ENCODE measurements at places on chromosomes 3 and 15.

GRCh38 chr3:14680716-14681115, 5.8 kb downstream of the C3orf20 start:
- no peak for DNase-seq

DNA sequence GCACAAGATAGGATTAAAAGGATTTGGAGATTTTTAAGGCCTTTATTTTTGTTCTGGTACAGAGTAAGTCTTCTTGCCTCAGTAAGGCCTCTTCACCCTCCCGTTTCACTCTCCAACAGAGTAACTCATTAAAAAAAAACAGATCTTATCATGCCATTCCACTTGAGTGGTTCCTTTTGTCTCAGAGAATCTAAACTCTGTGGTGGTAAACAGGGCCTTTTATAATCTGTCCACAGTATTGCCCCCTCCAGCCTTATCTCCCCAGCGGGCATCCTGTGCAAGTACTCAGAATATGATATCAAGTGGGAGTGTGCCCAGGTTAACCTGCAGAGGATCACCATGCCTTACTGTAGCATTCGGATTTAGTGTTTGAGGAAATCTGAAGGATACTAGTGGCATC, 20.3 kb upstream of the ATOSA start:
- no peak for DNase-seq

DNA sequence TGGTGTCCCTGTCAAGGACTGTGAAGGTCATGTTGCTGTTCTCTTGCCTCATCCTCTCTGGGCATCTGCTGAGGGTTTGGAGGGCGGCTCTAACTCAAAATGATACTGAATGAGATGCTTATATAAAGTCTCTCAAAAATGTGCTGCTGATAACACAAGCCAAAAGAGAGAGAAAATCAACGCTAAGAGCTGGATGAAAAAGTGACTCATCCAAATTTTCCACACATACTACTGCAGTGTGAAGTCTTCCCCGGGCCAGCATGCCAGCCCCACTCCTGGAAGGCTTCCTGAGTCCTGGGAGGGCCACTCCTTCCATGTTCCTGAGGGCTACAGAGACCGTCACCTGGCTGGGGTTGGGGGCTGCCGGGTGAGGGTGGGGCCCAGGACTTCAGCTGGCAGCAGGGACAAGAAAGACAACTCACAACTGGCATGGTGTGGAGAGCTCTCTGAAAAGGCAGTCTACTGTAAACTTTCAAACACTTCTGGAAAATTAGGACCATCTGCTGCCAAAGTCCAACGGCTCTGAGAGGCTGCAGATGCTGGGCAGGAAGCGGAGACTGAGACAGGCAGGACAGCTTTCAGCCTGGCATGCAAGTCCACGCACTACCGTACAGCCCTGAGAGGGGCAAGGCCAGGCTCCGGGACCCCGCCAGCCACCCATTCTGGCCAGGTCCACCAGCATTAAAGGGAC, 200.3 kb downstream of the ADAMTS17 start:
- no peak for DNase-seq

DNA sequence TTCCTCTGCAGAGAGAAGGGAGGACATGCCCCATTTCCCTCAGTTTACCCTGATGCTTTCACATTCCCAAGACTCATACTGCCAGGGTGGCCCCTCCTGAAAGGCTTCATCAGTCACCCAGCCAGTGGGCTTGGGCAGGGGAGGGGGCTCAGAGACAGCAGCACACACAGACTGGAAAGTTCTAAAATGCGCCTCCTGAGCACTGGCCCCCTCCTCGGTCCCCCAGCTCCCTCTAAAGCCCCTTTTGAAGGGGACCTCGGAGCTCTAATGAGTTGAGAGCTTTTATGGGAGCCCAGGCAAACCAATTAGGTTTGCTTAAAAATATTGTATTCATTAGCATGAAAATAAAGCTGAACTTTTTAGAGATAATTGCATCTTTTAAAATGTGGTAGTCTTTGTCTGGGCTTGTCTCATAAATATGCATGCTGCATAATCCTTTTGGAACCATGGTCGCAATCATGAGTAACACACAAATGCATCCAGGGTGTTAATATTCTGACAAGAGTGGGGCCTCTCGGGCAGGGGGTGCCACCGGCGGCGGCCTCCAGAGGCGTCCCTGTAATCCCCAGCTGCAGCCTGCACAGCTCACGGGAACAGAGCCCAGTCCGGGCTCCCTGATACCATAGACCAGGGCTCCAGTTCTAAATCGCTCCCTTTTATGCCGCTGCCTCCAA, 78.5 kb downstream of the RPLP1 start:
- DNase-seq = no peak

DNA sequence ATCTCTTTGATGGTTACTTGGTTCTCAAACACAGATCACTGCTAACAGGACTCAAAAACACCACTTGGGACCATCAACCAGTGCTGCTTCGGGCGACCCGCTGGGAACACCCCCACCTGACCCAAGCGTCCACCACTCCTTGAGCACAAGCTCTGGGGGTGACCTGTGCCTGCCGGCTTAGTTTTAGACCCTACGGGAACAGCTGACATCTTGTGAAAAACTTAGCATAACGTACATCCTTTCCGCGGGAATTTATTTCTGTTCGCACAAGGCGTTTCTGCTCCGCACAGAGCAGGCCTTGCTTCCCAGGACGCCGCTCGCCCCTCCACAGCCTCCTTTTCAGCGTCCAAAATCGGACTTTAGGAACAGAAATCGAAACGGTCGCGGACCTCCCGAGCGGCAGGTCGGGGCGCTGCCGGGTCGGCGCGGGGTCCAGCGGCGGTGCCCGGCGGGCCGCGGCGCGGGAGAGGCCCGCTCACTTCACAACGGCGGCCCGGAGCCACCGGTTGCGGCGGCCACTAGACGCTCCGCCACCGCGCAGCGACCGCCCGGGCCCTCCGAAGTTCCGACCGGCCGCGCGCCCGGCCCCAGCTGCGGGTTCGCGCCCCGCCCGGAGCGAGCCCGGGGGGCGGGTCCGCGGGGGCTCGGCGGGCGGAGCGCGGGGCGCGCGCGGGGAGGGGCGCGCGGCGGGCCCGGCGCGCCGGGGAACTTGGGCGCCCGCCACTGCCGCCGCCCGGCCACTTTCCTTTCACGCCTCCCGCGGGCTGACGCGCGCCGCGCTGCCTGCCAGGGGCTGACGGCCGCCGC, 959 bp downstream of the SFMBT1 start:
- peak; percentile 25 for DNase-seq

GRCh38 chr3:64176461-64176996, 48.7 kb downstream of the PRICKLE2 start:
- no peak for DNase-seq

- DNase-seq = no peak
Observed at GRCh38 chr3:49410846-49411534, 786 bp downstream of the RHOA start.

DNA sequence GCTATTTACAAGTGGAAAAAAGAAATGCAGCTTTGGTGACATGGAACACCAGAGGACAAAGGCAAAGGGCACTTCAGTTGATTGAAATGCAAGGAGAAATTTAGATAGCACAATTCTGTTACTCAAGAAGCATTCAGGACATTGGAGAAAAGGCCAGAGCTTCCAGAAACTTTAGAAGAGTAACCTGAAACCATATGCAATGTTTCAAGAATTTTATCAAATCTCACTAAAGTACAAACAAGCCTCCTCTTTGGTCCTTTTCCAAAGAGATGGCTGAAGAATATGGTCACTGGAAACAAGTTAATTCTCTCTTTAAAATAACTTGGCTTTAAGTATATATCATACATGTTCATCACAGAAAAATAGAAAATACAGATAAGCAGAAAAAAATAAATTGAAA, 14.6 kb upstream of the LMOD3 start:
- no peak for DNase-seq

DNA sequence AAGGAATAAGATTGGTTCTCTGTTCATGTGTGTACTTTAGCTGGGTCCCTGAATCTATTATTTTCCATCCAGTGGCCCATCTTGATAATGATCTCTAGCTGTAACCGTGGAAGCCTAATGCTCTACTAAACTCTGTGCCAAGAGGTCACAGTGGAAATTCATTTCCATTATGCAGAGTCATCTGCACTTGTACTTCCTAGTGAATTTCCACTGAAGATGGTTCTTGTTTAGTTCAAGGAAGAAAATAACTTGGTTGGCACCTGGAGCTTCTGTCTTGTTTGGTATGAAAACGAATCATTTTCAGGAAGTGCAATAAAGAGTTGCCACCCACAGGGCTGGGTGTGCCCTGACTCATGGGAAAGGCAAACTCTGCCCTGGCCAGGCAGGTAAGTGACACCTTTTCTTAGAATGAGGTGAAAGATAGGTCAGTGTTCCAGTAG, 10.3 kb downstream of the LPP start:
- no peak for DNase-seq

- DNase-seq = no peak
Observed at GRCh38 chr3:51282931-51283330, 102.2 kb upstream of the MANF start.

DNA sequence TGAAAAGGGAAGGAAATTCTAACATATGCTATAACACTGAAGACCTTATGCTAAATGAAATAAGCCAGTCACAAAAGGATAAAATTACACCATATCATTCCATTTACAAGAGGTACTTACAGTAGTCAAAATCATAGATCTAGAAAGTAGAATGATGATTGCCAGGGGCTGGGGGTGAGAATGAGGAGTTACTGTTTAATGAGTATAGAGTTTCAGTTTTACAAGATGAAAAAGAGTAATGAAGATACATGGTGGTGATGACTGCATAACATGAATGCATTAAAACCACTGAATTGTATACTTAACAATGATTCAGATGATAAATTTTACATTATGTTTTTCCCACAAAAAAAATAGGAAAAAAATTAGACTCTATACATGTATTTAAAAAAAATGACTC, 152.6 kb downstream of the SCAPER start:
- no peak for DNase-seq

- no peak for DNase-seq
Observed at GRCh38 chr15:96344706-96345559, 14.4 kb downstream of the NR2F2 start.

DNA sequence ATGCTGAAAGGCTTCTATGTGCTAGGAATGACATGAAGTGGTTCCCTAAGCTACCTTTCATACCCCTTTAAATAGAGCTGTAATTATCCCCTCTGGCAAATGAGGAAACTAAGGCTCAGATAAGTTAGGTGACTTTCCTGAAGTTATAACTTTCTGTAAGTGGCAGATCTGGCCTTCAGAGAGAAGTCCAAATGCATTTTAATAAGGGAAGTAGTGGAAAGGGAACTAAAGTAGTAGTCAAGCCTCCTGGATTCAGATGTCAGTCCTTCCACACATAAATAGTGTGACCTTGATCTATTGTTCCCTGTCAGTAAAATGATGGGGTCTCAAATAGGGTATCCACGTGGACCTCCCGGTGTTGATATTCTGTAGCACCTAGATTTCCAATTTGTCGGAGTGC, 277.7 kb downstream of the EDEM1 start:
- DNase-seq = no peak

- DNase-seq = no peak
Observed at GRCh38 chr15:72781631-72782030, 1.9 kb downstream of the ADPGK start.

DNA sequence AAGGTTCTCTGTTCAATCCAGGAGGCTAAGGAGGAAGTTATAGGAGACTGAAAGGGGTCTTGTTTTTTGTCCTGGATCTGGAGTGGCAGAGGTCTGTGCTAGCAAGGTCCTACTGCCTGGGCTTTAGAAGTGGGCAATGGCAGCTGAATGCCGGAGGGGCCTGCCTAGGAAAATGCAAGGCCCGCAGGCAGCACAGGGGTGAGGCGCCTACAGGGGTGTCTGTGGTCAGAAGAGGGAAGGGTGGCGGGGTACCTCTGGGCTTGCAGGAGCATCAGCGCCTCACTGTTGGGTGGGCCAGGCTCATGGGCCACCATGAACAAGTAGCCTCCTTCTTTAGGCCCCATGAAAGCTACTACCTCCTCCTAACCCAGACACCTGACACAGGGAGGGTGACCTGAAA, 175.4 kb downstream of the PEX5L start:
- DNase-seq = no peak

GRCh38 chr15:42130246-42130986, 26.0 kb downstream of the PLA2G4F start:
- DNase-seq = no peak

DNA sequence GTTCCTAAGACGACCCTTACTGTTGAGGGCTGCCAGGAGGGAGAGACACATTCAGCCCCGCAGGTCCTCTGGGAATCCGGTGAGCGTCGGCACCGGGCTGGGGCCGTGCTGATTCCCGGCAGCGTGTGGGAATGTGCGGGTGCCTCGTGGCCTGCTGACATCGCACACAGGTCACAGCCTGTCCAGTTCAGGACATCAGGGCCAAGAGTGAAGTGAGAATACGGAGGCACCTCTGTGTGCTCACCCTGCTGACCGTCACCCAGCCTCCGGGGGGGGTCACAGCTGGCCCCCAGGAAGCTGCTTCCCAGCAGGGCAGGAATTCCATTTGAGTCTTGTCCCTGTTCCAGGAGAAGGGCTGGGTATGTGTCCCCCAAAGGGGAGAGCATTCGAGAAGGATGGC, 53.6 kb downstream of the PGPEP1L start:
- DNase-seq = no peak

GRCh38 chr3:9951962-9952805, at the start of gene PRRT3:
Gene PRRT3 (minus strand): TSS chr3:9952408. CDS start chr3:9950115, 2,293 bp downstream.
- DNase-seq = no peak

GRCh38 chr3:4493941-4494894, 1.1 kb downstream of the ITPR1 start:
- DNase-seq = no peak

GRCh38 chr15:101511717-101512116, 22.2 kb upstream of the PCSK6 start:
- DNase-seq = no peak

DNA sequence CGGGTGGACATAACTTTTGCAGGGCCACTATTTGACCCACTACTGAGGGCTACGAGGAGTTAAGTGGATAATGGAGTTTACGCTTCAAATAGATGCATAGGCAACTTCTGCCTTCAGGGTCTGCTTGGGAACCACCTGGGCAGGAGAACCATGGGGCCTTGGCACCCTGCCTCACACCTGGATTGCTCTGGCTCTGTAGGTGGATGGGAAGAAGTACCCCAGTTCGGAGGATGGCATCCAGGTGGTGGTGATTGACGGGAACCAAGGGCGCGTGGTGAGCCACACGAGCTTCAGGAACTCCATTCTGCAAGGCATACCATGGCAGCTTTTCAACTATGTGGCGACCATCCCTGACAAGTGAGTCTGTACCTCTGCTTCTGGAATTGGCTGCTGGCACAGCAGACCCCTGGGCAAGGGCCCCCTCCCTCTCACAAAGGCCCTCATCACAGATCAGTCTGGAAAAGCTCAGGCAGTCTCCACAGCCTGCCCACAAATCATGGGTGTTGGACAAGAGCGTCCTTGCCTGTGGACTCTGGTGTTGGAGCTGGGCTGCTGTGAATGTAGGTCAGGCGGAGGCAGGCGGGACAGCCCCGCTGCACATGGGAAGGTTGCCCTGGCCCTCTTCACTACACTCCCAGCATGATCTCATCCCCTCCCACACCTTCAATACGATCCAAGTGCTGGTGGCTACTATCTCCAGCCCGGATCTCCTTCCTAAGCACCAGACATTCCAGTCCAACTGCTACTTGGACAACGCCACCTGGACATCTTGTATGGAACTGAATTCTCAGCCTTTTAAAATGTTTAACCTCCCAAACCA, 46.7 kb downstream of the MESD start:
- no peak for DNase-seq

- no peak for DNase-seq
Observed at GRCh38 chr3:139654637-139655365, 23.0 kb downstream of the NMNAT3 start.

GRCh38 chr3:17115186-17115585, 230.4 kb downstream of the PLCL2 start:
- no peak for DNase-seq

- DNase-seq = no peak
Observed at GRCh38 chr3:141337523-141337854, 30.8 kb upstream of the ZBTB38 start.

Data from stimulated activated CD8-positive, alpha-beta memory T cell treated with anti-CD3 and anti-CD28 coated beads, Interleukin-4, amount 100 ng/mL, for 1 hour (primary cell).